Activated CD8-positive, alpha-beta T cell treated with anti-CD3 and anti-CD28 coated beads, Interleukin-2, amount 10 ng/mL, durations not matched to agents 7 days and 5 days (primary cell): ENCODE measurements at places on chromosomes 3 and 15. TPM values are rescaled to one million over a fixed set of nuclear protein-coding genes. Genes with fewer than 3 reads are reported as not detected.

DNA sequence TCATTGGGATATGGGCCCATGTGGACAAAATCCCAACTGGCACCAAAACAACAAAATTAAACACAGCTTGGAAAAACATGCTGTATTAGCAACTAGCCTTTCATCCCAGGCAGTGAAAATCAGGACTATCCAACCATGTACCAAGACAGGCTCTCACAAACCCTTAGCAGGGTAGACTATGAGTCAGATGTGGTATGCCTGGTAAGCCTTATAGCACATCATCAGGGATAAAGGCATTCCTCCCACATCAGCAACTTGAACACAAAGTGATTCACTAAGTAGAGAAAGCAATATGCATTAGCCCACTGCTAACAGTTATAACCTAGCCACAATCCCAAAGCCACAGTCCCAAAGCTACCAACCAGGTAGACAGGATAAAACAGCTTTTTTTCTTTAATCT lies 8.0 kb downstream of the CEP152 start:
- no peak for DNase-seq
- H3K27me3 ChIP-seq = no peaks in the 10 kb centered on the region
- peaks cover 46% of the 10 kb centered on the region for H3K4me1 ChIP-seq
- H3K4me3 ChIP-seq = no peak overlapping the region

DNA sequence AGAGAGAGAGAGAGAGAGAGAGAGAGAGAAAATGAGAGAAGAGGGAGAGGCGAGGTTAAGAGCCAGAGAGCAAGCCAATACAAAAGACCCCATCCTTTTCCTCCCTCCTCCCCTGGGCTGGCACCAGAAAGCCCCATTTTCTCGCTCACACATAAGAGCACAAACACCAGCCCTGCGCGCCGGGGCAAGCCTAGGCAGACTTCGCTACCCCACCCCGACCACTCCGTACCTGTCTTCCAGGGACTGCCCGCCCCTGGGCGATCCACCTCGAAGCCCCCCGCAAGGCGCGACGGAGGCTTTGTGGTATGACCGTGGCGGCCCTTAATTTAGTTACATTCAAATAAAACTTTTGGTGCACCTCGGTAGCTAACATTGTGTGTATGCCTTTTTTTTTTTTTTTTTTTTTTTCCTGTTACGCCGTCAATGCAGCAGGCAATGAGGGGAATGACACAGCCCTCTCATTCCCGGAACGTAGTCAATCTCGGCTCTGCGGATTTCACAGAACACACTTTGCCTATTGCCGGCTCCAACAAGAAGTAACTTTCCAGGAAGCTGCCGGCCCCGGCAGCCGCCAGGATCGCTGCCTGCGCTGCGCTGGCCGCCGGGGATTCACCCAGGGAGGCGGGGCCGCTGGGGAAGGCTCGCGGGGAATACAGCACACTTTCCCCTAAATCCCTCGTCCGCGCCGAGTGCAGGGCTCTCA lies 7.7 kb downstream of the BCL6 start:
- no peaks in the 10 kb centered on the region for H3K27me3 ChIP-seq
- peak; percentile 54 for DNase-seq
- H3K4me3 ChIP-seq = peak overlapping the region; percentile 100
- H3K36me3 ChIP-seq = peaks cover 7% of the 10 kb centered on the region

Gene CYP8B1
- total RNA-seq = not detected

Gene LYSMD4
- total RNA-seq = 8.9 TPM

- H3K27me3 ChIP-seq = no peaks in the 10 kb centered on the region
- H3K4me1 ChIP-seq = no peaks in the 10 kb centered on the region
- H3K27ac ChIP-seq = no peak overlapping the region
- H3K4me3 ChIP-seq = no peak overlapping the region
These were observed 229.9 kb upstream of the TRIM42 start for GRCh38 chr3:140448001-140448400.

- H3K27ac ChIP-seq = no peak overlapping the region
- peaks cover 19% of the 10 kb centered on the region for H3K4me1 ChIP-seq
- H3K4me3 ChIP-seq = no peak overlapping the region
- peak; percentile 16 for DNase-seq
These were observed 91.6 kb downstream of the LRRK1 start for GRCh38 chr15:101010781-101011180.

DNA sequence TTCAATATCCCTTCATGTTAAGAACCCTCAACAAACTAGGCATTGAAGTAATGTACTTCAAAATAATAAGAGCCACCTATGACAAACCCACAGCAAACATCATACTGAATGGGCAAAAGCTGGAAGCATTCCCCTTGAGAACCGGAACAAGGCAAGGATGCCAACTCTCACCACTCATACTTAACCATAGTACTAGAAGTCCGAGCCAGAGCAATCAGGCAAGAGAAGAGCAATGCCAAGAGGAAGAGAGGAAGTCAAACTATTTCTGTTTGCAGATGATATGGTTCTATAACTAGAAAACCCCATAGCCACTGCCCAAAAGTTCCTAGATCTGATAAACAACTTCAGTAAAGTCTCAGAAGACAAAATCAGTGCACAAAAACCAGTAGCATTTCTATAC lies 161.9 kb downstream of the UBE2E2 start:
- H3K27ac ChIP-seq = no peak overlapping the region
- DNase-seq = no peak
- no peaks in the 10 kb centered on the region for H3K27me3 ChIP-seq
- no peaks in the 10 kb centered on the region for H3K4me1 ChIP-seq

GRCh38 chr3:12484198-12484982 lies at the start of gene TSEN2:
Gene TSEN2, plus strand, starts transcription at chr3:12484480. Its CDS starts 5,321 bp downstream, at chr3:12489801.
- peaks cover 30% of the 10 kb centered on the region for H3K4me1 ChIP-seq
- H3K27me3 ChIP-seq = no peaks in the 10 kb centered on the region
- H3K36me3 ChIP-seq = peaks cover 7% of the 10 kb centered on the region

DNA sequence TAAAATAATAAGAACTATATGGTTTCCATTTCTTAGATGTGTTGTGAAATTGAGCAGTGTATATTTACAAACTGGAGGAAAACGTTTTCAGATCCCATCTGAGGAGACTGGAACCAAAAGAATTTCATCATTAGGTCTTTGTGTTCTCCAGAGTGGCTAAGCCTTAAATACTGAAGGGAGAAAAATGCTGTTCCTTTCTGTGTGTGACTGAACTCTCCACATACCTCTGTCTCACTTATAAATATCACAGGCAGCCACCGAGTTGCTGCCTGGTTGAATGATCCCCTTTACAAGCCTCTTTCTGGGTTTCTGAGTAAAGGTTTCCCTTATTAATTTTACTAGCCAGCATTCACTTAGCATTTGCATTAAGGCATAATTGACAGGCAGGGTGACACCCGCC lies 913.9 kb upstream of the NR2F2 start:
- peaks cover 3% of the 10 kb centered on the region for H3K36me3 ChIP-seq
- no peaks in the 10 kb centered on the region for H3K4me1 ChIP-seq
- H3K27me3 ChIP-seq = peaks cover 19% of the 10 kb centered on the region
- no peak overlapping the region for H3K4me3 ChIP-seq
- no peak for DNase-seq
